ENCODE measurements at places on chromosomes 5 and 9.

DNA sequence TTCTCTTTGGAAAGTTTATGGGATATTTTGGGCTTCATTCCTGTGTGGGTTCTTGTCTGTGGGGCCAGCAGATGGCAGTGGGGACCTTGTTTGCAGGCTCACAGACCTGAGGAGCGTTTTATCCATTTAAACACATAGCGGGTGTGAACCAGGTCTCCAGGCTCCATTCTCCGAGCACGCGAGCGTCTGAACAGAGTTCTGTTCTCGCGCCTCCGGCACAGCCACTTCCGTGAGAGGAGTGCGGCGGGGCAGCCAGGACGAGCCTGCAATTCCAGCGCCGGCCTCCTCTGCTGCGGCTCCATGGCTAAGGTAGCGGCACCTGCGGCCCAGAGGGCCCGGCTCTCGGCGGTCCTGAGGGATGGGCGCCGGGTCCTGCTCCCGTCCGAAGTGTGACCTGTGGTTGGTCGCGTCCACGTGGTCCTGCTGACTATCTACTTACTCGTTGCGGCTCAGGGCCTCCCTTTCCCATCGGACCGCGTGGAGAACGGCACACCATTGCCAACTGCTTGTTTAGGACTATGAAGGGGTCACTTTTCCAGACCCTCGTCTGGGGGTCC lies 7.3 kb downstream of the NRARP start:
- no peak for DNase-seq

GRCh38 chr5:154999865-155000264 lies 13.7 kb upstream of the KIF4B start:
- no peak for DNase-seq

GRCh38 chr5:33422191-33422590 lies 18.6 kb upstream of the TARS1 start:
- DNase-seq, result no peak

GRCh38 chr5:123147128-123147715 lies 58.2 kb downstream of the PRDM6 start:
- DNase-seq, result no peak

GRCh38 chr5:87015901-87016300 lies 251.8 kb upstream of the RASA1 start:
- no peak for DNase-seq

GRCh38 chr5:112467485-112467884 lies 48.4 kb upstream of the EPB41L4A start:
- no peak for DNase-seq

DNA sequence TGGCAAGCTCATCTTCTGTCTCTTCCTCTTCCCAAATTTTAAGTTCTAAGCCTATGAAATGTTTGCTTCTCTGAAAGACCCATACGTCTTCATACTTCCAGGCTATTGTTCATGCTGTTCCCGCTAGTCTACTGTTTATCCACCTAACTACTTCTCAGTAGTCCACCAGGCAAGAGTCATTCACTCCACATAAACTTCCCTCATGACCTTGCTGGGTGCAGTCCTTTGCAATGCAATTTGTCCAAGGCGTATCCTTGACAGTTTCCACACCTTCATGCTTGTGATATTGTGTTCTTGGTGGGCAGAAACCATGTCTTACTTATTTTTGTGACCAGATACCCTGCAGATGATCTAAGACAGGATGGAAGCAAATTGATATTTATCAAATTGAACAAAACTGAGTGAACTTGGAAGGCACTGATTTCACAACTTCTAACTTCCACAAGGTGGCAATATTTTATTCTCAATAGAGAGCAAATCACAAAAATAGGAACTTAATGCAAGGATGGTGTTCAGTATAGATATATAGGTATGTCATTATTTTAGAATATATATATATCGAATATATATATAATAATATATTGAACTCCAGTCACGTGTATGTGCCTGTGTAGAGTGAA lies 30.3 kb downstream of the TYRP1 start:
- DNase-seq, result no peak

DNA sequence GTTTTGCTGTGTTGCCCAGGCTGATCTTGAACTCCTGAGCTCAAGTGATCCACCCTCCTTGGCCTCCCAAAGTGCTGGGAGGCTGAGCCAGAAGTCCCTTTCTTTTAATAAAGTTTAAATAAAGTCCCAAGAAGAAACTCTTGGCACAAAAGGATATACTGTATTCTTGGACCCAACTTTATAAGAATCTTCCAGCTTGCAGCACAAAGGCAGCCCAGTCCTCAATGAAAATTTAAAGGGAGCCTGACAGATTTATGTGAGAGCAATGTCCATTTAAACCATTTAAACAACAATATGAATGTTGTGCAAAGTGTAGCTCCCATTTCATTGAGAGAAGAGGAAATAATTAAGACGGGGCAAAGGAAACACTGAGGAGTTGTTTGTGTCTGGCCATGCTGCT lies 217.0 kb downstream of the DOCK8 start:
- no peak for DNase-seq

DNA sequence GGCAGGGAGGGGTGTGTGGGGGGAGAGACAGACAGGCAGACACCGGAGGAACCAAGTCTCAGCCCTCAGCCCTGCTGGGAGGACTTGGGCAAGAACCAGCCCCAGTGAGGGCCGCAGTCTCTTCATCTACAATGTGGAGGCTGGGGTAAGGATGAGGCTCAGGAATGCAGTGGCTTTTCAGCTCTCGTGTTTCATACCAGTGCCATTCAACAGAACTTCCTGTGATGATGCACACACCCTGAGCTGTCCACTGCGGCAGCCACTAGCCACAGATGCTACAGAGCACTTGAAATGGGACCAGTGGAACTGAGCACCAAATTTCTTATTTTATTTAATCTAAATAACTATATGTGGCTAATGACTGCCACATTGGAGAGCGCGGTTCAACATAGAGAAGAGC lies 10.7 kb downstream of the CAMK2A start:
- no peak for DNase-seq
